Stimulated activated CD8-positive, alpha-beta memory T cell treated with anti-CD3 and anti-CD28 coated beads, Interleukin-7, amount 100 ng/mL, for 1 hour (primary cell): ENCODE measurements at places on chromosomes 1 and 21.

DNA sequence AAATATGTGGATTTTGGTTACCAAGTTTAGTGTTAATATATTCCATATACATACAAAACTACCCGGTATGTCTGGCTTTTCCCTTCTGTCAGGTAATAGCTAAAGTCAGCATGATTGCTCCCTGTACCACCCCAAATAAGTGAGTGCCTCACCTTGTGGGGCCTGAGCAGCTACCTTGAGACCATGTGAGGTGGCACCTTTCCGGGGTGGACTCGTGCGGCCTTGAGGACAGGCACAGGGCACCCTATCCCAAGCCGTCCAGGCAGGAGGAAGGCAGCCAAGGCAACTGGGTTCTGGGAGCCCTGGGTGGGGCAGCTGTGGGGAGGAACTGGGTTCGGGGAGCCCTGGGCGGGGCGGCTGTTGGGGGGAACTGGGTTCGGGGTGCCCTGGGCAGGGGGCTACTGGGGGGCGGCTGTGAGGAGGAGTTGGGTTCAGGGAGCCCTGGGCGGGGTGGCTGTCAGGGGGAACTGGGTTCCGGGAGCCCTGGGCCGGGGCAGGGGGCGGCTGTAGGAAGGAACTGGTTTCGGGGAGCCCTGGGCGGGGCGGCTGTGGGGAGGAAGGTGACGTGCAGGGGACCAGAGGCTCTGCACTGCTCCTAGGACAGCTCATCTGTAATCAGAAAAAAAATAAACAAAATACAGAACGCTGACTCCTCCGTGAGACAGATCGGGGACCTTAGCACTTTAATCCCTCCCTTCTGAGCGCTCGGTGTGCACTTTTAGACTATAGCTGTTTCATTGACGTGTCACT is 63.3 kb downstream of the POFUT2 start:
- DNase-seq: peak; percentile 58

- no peak for DNase-seq
Measured at GRCh38 chr1:176605176-176605575, 142.2 kb downstream of the PAPPA2 start.

DNA sequence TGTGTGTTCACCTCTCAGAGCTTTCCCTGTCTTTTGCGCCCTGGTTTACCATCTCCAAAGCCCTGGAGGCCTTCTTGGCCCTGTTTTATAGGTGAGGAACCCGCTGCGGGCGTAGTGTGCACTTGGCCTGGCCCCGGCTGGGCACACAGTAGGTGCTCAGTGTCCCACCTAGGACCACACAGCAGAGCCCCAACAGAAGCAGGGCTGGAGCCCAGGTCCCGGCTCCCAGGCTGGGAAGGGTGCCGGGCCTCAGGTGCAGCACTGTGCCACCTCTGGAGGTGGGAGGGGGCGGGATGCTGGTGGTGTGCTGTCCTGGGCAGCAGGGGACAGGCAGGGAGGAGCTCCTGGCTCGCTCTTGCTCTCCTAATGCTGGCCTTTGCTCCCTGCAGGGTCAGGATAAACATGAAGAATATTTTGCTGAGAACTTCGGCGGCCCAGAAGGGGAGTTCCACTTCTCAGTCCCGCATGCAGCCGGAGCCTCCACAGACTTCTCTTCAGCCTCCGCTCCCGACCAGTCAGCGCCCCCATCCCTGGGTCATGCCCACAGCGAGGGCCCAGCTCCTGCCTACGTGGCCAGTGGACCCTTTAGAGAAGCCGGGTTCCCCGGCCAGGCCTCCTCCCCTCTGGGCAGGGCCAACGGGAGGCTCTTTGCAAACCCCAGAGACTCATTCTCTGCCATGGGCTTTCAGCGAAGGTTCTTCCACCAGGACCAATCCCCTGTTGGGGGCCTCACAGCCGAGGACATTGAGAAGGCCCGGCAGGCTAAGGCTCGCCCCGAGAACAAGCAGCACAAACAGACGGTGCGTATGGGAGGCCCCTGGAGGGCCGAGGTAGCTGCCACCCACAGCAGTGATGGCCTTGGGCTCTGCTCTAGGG is 24.8 kb downstream of the COQ8A start:
- no peak for DNase-seq

GRCh38 chr1:212141404-212141803 is 105.9 kb downstream of the DTL start:
- no peak for DNase-seq

GRCh38 chr1:43887748-43888147 is 45.9 kb upstream of the ARTN start:
- DNase-seq: no peak
